ENCODE measurements at places on chromosomes 1 and 21. TPM values are rescaled to one million over a fixed set of nuclear protein-coding genes. Genes with fewer than 3 reads are reported as not detected.

DNA sequence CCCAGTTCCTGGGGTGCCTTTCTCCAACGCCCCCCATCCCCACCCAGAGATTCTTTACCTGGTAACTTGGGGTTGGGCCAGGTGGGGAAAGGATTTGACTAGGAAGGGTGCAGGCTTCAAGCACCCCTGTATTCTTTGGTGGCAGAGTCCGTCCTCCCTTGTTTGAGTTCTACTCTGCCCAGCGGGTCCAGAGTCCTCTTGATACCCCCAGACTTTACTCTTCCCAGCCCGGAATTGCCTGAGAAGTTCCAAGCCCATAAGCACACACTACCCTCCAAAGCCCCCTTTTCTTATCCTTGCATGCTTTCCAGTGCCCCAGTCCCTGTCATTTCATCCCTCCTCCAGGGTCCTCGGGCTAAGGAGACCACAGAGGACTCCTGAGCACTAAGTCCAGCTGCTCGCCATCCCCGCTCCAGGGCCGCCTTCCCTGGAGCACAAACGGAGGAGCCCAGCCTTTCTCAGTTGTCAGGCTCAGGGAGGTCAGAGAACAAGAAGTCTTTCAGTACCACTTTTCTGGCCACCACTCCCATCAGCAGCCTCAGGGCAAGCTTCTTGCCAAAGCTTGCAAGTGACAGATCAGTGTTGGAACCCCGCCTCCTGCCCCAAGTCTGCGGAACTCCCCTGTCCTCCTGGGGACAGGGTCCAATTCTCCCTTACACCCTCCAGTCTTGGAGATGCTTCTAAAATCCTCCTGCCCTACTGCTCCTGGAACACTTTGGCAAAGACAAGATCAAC, 12.2 kb downstream of the SLC45A3 start:
- no peak for DNase-seq

DNA sequence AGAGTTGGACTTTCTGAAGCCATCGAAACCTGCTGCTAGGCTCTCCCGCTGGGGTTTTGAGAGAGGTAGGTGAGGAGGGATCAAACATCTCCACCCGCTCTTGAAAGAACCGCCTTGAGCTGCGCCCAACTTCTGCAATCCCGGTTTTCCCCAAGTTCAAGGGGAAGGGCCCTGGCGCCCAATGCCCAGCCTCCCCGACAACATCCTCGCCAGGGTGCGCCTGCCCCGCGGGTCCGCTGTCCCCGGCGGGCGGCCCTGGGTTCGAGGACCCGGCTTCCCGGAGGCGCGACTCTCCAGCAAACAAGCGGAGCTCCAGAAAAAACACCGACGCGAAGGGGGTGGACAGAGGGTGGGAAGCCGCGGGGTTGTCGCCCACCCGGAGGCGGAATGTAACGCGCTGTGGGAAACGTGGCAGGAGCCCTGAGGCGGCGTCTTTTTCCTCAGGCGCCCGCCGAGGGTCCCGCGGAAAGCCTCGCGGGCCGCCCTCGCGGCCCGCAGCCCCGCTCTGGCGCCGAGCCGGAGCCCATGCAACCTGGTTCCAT, 607 bp downstream of the BTG3 start:
- DNase-seq: no peak

DNA sequence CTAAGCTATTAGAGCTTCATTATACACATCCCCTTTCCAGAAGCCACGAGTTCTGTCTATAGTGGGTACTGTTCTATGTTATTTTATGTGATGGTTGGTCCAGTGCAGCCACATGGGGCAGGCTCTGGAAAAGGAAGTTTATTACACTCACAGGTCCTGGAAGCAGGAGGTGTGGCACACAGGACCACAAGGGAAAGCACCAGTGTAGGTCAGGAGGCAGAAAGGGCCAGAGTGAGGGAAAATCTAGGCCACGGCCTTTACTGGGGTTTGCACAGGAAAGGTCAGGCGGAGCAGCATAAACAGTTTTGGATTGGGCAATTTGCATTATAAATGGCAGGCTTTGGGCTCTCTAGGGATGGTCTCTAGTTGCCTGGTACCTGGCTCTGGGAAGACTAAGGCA, 21.8 kb upstream of the CNIH3 start:
- DNase-seq: no peak

DNA sequence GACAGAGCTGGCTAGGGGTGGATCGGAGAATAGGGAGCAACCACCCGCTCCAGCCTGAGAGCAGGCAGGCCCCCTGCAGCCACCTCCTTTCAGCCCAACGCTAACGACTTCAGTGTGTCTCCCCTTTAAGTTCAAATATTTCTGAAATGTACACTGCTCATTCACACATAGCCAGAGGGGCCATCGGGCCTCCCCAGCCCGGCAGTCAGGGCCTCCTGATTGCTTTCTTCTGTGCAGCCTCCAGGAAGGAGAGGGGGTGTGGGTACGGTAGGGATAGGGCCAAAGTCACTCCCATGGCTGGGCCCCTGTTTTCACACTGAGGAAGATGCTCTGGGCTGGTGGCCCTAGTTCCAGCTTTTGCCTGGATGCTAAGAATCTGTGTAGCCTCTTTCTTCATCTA, 64.8 kb downstream of the EPHB2 start:
- no peak for DNase-seq

GRCh38 chr1:30404341-30404740, 319.0 kb downstream of the MATN1 start:
- DNase-seq: no peak

DNA sequence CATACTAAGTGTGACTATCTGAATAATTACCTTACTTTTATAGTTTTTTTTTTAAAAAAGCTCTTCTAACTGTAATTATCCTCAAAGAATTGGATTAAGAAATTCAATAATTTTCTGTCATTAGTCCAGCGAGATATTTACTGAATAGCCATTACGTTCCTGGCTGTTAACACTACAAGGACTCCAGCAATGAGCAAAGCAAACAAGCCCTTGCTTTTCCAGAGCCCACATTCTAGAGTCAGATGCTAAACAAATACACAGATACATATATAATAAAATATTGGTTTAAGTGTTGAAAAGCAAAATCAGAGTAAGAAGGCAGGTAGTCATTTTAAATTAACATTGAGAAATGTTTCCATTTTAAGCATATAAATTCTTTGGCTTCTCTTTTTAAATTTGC, 118.4 kb downstream of the ATF6 start:
- DNase-seq: no peak

- DNase-seq: no peak
Observed at GRCh38 chr1:154496383-154496782, 5.6 kb upstream of the TDRD10 start.

GRCh38 chr1:56132520-56132919, 446.8 kb downstream of the PLPP3 start:
- DNase-seq: no peak

GRCh38 chr1:27284425-27285273, 37.3 kb upstream of the TMEM222 start:
- peak; percentile 74 for DNase-seq

GRCh38 chr1:209190591-209191261, 392.8 kb upstream of the CAMK1G start:
- no peak for DNase-seq

GRCh38 chr1:226268421-226269124, 40.4 kb downstream of the LIN9 start:
- no peak for DNase-seq

GRCh38 chr1:161494091-161494735, 11.0 kb upstream of the FCGR2A start:
- no peak for DNase-seq

DNA sequence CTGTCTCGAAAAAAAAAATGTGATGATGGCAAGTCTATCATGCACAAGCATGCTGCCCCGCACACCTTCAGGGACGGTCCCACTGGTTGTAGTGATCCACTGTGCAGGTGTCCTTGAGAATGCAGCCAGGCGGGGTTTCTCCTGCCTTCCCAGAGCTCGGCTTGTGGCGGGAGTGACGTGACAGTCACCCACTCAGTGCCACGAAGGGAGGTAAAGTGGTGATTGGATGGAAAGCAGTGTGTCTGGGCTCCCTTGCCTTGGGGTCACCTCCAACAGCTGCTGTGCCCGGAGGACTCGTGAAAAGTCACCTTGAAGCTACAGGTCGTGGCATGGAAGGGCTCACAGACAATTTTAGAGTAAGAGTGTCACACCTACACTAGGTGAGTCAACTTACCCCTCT, 33.5 kb upstream of the TRIM17 start:
- no peak for DNase-seq

GRCh38 chr1:111963985-111964738, 25.3 kb downstream of the KCND3 start:
- DNase-seq: no peak

- no peak for DNase-seq
Observed at GRCh38 chr1:100950337-100950736, 54.4 kb downstream of the SLC30A7 start.

GRCh38 chr1:180636138-180636537, 4.3 kb downstream of the XPR1 start:
- no peak for DNase-seq

C1orf141 gene
- not detected for polyA plus RNA-seq

COL11A1 gene
- polyA plus RNA-seq: not detected

GPR52 gene
- polyA plus RNA-seq: not detected

BRDT gene
- polyA plus RNA-seq: not detected

KIAA1614 gene
- not detected for polyA plus RNA-seq

PPP1R15B gene
- polyA plus RNA-seq: 34.1 TPM

ACTL8 gene
- polyA plus RNA-seq: not detected

SUSD4 gene
- polyA plus RNA-seq: not detected

AVPR1B gene
- not detected for polyA plus RNA-seq

KCNA3 gene
- 48.0 TPM for polyA plus RNA-seq
